ENCODE measurements at places on chromosomes 4 and X.

DNA sequence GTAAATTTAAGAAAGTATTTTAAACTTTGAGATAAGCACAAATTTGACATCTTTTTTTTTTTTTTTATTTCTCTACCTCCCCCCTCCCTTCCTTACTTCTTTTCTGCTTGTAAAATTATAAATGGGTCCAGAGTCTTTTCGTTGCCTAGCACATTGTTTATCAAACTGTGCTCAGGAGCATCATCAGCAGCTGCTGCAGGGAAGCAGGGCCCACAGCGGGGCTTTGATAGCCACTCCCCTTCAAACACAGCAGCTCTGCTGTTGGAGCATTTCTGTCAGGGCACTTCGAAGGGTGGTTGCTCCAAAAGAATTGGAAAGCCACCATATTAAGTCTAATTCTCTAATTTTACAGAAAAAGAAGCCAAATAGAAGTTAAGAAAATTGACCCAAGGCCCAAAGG is 588.3 kb downstream of the SPRY1 start:
- no peak for DNase-seq

- DNase-seq = no peak
These were observed 167.4 kb downstream of the COL4A6 start for GRCh38 chrX:108270739-108271396.

- DNase-seq = no peak
These were observed 13.2 kb downstream of the SHISA3 start for GRCh38 chr4:42410446-42410845.

DNA sequence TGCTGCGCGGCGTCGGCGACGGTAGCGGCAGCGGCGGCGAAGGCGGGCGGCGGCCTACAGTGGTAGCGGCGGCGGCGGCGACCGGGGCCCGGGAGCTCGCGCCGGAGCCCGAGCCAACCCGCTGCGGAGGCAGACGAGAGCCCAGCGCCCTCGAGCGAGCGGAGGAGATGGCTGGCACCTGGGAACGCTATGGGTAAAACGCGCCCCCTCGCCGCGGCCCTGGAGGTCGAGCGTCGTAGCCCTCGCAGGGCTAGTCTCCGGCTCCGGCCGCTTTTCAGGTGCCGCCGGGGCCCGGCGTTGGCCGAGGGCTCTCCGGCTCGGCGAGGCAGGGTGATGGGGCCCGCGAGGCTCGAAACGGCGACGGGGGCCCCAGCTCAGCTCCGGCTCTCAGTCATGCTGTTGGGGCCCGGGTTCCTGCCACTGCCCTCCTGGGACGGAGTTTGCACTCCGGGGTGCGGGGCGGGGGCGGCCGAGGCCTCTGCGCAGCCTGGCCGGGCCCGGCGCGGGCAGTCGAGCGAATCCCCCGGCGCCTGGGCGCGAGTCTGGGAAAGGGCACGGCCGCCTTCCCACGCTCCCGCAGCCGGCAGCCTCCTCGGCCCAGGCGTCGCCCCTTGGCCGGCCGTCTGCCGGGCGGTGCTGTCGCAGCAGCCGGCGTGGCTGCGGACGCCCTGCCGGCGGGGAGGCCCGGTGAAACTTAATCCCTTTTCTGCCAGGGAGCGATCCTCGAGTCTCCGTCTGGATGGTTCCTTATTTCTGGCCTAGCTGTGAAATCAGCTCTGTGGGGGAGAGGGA is 768 bp downstream of the MID2 start:
- peak; percentile 79 for DNase-seq

DNA sequence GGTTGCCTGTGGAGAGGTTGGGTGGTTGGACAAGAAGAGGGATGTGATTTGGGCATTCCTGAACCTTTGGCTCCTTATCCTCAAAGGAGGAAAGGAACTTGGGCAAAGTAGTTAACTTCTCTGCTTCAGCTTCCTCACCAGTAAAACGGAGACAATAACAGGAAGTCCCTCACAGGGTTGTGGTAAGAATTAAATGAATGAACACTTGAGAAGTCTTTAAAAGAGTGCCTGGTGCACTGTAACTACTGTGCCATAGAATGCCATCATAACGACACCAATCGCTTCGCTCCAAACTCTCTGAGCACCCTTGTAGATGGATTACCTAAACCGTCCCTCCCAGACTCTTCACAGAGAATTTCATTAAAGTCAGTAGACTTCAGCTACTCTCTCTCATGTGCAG is 10.5 kb downstream of the ZCCHC18 start:
- no peak for DNase-seq

DNA sequence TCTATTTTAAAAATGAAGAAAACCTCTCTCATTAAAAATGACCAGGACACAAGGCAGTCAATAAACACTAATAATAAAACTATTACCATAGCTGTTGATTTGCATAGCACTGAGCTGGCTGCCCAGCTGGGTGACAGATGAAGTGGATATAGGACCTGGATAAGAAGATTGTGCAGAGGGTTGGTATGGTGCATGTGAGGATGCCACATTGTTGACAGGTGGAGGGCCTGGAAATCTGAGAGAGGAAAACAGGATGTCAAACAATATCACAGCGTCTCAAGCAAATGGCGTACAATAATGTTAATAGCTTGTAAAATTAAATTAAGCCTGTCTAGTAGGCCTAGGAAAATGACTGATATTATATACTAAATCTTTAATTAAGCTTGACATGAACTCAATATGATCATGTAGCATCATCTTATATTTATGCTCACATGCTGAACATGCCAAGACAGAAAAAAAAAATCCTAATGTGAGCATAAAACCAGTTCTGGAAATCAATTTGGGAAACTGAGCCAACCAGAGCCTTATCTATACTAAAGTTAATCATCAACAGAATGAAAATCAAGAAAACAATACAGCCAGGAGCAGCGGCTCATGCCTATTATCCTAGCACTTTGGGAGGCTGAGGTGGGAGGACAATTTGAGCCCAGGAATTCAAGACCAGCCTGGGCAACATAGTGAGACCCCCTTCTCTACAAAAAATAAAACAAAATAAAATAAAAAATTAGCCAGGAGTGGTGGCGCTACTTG is 18.6 kb downstream of the SEC24D start:
- DNase-seq = no peak

DNA sequence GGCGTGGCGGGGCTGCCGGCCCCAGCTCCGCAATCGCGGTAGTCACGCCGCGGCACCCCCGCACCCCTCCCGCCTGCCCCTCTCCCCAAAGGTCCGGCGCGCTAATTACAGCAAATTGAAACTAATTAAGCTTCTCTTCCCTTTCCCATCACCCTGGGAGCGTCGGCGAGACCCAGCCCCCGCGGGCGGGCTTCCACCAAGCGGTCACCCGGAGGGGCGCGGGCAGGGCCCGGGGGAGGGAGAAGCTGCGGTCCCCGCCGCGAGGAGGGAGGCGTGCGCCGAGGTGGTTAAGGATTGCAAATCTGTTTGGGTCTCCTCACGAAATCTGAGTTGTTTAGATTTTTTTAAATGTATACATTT is 13.1 kb downstream of the ARX start:
- DNase-seq = no peak

- no peak for DNase-seq
These were observed 54.5 kb downstream of the CCSER1 start for GRCh38 chr4:90181644-90182043.

- no peak for DNase-seq
These were observed 131.6 kb upstream of the EMCN start for GRCh38 chr4:100649417-100649816.

DNA sequence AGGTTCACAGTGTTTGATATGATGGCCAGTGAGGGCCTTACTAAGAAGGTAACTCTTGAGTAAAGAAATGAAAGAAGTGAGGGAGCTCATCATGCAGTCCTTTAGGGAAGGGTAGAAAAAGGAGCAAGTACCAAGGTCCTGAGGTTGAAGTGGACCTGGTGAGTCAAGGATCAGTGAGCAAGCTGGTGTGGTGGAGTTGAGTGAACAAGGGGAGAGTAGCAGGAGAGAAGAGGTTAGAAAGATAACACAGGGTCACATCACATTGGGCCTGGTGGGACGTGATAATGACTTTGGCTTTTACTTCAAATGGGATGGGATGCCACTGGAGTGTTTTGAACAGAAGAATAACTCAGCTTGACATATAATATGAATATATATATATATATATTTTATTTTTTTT is 44.7 kb downstream of the OSTC start:
- DNase-seq = no peak

Measured in inflammatory macrophage treated with lipopolysaccharide for 1 hour (primary cell).